ENCODE measurements at places on chromosomes 12 and 14.

DNA sequence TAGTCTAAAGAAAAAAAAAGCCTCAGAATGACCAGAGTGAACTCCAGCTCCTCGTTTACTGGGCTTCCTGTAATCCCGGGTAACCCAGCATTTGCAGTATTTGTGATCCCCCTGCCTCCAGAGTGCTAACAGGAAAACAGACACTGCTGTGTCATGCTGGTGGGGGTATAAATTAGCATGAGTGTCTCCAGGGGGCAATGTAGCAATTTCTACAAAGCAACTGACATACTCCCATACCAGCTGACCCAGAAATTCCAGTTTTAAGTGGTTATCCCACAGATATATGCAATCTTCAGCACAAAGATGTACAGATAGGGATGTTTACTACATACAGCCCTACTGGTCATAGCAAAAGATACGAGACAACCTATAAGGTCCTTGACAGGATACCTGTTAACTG lies 18.8 kb downstream of the TTC7B start:
- no peak for DNase-seq

DNA sequence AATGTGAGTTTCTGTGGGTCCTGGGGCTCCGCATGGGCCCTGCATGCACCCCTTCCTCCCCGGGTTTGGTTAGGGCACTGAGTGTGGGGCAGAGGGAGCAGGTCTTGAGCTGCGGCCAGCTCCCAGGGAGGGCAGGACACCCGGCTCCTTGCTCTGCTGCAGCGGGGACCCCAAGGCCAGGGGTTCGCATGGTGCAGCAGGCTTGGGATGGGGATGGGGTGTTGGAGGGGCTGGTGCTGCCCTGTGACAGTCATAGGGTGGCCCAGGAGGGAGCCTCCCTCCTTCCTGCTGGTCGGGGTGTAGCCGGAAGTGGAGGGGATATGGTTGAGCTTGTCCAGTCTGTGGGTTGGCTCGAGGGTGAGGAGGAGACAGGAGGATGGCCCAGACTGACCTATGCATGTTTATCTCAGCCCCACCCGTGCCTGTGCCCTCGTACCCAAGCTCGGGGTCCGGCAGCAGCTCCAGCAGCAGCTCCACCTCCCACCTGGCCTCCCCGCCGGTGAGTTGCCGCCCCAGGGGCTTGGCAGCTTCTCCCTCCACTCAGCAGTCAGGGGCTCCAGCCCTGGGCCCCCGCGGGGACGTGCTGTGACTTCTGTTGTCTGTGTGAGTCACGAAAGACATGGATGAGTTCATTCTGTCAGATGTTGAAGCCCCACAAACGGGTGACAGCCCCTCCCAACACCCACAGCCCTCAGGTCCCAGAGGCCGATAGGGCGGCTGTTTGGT lies 16.0 kb downstream of the ULK1 start:
- DNase-seq: no peak

DNA sequence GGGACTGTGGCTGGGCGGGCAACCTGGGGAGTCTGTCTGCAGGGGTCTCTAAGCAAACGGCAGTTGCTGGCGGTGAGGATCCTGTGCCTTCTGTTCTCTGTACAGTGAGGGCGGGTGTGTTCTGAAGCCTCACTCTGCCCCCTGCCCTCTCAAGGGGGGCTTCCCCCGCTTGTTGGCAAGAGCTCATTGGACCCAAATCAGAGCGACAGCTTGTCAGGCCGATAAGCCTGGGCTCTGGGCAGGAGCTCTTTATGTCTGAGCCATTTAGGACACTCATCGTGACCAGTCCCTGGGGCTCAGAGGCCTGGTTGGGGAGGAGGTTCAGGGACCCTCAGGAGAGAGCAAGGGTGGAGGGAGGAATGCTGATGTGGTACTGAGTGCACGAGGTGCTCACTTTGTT lies 136.0 kb downstream of the TSPAN9 start:
- no peak for DNase-seq

DNA sequence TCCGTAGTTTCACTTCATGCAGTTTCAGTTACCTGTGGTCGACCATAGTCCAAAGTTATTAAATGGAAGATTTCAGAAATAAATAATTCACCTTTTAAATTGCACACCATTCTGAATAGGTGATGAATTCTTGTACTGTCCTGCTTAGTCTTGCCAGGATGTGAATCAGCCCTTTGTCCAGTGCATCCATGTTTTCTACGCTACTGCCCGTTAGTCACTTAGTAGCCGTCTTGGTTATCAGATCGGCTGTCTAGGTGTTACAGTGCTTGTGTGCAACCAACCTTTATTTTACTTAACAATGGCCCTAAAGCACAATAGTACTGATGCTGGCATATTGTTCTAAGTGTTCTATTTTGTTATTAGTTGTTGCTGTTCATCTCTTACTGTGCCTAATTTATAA lies 146.7 kb downstream of the ACSS3 start:
- DNase-seq: no peak

DNA sequence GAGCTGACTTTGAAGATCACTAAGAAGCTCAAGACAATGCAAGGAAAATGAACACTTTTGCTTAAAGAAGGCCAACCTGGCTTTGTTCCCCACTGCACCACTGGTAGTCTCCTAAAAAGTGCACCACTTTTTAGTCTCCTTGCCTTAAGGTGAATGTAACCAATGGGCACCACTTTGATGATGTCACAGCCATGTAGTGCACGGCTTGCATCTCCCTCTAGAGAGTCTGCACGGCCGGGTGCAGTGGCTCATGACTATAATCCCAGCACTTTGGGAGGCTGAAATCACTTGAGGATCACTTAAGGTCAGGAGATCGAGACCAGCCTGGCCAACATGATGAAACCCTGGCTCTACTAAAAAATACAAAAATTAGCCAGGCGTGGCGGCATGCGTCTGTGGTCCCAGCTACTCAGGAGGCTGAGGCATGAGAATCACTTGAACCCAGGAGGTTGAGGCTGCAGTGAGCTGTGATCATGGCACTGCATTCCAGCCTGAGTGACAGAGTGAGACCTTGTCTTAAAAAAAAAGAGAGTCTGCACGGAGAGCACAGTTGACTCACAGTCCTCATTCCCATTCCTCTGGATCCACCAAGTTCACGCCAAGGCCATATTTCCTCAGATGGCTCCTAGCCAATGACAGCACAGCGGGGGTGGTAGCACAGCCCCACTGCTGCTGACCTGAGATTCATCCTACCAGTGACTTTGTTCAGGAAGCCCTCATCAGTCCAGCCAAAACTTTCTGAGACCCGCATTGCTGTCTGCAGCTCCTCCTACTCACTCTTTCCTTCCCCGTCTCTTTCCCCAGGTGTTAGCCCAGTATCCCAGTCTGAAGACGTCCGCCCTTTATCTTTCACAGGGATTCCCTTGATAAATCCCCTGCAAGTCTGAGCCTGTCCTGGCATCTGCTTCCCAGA lies 16.5 kb upstream of the IFT81 start:
- peak; percentile 75 for DNase-seq

- no peak for DNase-seq
These were observed 2.6 kb upstream of the RIN3 start for GRCh38 chr14:92510972-92511371.

- DNase-seq: no peak
These were observed 44.7 kb downstream of the ATF7IP start for GRCh38 chr12:14410177-14410576.

DNA sequence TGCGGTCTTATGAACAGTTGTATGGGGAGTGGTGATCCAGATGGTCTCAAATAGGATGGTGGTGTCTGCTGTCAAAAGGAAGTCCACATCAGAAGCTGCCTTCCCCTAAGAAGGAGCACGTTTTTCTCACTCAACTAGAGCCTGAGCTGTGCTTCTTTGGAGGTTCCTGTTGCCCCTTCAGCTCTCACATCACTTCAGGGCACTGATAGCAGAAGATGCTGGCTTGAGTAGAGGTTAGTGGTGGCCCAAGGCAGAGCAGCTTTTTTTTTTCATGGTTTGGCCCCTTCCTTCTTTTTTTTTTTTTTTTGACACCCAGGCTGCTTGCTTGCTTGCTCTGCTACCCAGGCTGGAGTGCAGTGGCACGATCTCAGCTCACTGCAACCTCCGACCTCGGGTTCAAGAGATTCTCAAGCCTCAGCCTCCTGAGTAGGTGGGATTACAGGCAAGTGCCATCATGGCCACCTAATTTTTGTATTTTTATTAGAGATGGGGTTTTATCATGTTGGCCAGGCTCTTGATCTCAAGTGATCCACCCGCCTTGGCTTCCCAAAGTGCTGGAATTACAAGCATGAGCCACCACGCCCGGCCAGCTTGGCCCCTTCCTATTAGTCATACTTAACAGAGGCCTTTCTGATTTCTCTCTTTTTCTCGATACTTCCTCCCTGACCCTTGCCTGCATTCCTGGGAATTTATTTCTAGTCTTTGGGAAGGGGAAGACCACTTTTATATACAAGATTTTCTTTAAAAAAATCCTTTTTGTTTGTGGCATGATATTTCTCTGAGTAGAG lies 31.6 kb downstream of the KLRD1 start:
- DNase-seq: no peak

GRCh38 chr12:49195736-49196135 lies 6.9 kb upstream of the TUBA1A start:
- DNase-seq: no peak

DNA sequence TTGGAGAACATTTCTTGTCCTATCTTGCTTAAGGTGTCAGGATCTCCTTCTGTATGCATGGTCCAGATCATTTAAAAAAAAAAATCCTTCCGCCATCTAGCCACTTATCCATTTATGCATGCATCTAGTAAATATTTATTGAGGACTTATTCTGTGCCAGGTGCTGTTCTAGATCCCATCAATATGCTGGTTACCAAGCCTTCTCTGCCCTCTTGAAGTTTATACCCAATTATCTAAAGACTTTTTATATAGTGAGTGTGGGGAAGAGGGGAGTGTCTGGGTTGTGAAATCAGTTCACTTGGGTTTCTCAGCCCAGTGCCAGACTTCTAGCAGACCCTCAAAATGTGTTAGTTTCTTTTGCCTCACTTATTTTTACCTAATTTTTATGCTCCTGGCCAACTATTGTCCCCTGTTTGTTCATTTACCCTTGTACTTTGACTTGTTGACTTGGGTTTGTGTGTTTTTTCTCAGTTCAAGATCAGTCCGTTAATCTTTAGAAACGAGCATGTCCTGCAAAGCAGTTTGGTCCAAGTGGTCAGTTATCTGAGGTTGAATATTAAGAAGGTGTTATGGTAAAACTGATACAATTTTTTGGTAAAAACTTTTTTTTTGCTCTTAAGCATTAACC lies 488.9 kb downstream of the PCNX1 start:
- no peak for DNase-seq

GRCh38 chr14:85401384-85401783 lies 128.6 kb upstream of the FLRT2 start:
- no peak for DNase-seq

- no peak for DNase-seq
These were observed 398.5 kb downstream of the MDGA2 start for GRCh38 chr14:47276931-47277330.

GRCh38 chr14:89117012-89117411 lies 292.6 kb downstream of the TTC8 start:
- DNase-seq: no peak

GRCh38 chr12:45051572-45052125 lies 750 bp upstream of the DBX2 start:
- DNase-seq: no peak

DNA sequence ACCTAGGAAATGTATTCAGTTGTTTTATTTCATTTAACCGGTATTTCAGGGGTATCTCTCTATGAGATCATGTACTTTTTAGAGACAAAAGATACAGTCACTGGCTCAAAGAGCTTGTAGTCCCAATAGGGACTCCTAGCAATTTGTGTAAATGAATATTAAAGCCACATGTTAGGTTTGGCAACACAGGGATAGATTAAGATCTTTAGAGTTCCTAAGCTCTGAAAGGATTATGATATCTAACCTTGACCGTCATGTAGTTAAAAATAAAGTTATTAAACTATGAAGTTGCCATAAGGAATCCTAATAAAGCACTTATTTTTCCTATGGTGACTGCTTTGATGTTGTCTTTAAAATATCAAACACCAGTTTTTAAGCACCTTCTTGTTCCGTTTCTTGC lies 100.4 kb upstream of the FGD4 start:
- DNase-seq: peak; percentile 15

DNA sequence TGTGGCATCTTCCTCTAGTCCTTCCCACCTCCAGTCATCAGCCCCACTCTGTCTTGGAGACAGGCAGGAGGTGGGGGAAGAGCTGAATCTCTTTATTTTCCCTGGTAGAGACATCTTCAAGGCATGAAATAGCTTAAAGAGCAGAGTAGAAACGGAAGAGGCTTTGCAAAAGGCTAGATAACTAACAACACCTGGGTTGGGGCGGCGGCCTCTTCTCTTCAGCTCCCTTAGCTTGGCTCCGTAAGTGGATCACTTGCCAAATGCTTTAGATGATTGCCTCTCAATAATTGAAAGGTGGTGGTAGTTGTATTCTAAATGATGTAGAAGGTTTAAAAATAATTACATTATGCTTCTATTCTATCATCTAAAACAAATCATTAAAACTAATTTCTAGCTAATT lies 36.1 kb downstream of the SSPN start:
- no peak for DNase-seq

DNA sequence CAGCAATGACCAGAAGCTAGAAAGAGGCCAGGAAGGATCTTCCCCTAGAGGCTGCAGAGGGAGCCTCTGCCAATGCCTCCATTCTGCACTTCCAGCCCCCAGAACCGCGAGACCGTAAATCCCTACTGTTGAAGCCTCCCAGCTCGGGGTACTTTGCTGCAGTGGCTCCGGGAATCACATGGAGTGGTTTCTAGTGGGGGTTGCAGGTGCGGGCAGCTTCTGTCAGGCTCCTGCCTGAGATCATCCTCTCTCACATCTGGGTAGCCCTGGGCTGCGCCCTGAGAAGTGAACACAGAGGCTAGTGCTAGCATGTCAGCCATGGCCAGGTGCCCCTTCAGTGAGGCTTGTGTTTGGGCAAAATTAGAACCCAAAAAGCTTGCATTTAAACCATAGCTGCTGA lies 67.3 kb downstream of the TSPAN9 start:
- no peak for DNase-seq

GRCh38 chr14:74488786-74489397 lies 4.2 kb downstream of the NPC2 start:
- DNase-seq: no peak

GRCh38 chr14:58836303-58836974 lies 198.7 kb downstream of the DACT1 start:
- DNase-seq: no peak

GRCh38 chr14:34633742-34634141 lies 3.8 kb upstream of the SNX6 start:
- DNase-seq: no peak

DNA sequence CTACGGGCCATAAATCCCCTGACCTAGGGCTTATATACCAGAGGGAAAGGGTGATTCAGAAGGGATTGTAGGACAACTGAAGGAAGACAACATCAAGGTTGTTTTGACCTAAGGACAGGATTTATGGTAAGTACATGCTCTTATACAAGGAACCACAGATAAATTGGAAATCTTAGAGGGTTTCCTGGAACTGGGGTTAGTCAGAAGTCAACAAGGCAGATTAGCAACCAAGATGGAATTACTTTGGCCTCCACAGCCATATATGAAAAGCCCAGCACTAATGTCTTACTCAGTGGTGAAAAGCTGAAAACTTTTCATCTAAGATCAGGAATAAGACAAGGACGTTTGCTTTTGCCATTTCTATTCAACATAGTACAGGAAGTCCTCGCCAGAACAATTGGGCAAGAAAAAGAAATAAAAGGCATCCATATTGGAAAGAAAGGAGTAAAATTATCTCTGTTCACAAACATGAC lies 5.4 kb downstream of the TMBIM4 start:
- no peak for DNase-seq

GRCh38 chr14:93972618-93973205 lies 3.7 kb downstream of the ASB2 start:
- no peak for DNase-seq
